NCI-H146 (cell line): ENCODE measurements at places on chromosomes 12 and 14.

DNA sequence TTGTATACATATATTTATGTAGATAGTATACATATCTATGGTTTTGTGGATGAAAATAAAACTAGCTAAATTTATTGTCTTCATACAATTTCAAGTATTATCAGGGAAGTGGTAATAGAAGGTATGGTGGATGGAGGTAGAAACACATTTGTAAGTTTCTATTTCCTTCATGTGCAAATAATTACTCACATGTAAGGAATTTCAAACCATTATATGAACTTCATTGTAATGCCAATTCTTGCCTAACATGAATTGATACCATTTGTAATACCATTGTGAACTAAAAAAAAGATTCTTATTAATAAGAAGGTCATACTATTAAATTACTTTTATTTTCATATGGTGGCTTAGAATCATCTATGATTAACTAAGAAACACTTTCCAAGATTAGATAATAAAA is 20.1 kb upstream of the PPFIA2 start:
- no peak for DNase-seq

- DNase-seq = no peak
Measured at GRCh38 chr14:35643513-35643912, 109.5 kb downstream of the INSM2 start.

DNA sequence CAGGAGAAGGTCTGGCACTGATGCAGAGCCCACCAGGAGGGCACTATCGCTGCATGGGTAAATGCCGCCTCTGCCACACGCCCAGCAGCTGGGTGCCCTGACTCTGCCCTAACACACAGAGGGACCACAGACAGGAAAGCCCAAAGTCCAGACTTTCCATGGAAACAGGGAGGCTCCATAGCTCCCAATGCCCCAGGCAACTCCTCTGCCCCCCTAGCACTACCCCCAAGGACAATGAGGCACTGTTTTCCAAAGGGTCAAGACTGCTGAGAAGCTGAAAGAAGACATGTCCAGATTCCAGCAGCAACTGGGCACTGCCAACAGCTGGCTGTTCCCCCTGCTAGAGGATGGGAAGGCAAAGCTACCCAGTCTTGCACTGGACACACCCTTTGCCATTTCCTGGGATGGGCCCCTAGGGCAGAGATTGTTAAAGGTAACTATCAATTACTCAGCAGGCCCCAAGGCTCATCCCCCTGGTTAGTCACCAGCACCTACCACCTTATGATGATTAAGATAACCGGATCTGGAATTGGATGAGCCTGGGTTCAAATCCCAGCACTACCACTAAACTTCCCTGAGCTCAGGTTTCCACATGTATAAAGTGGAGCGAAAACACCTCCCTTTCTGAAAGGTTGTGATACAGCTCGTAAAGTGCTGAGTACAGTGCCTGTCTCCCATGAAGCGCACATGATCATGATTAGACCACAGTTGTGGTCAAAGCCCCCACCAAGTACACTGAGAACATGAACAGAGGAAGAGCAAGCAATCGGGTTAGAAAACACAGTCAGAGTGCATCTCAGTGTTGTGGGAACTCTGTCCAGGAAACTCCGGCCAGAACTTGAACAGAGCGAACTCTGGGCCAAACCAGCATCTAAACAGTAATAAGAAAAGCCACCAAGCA is 3.3 kb downstream of the PXN start:
- no peak for DNase-seq

DNA sequence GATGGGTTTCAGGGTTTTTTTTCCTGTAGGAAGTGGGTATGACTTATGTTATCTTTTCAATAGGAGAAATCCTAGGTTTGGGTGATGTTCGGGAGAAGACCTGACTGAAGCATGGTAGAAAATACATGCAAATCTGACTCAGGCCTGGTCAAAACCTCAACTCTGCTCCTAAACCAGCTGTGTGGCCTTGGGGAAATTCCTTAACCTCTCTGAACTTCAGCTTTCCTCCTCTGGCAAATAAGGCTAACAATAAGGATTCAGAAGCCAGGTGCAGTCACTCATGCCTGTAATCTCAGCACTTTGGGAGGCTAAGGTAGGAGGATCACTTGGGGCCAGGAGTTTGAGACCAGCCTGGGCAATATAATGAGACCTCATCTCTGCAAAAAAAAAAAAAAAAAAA is 148.5 kb downstream of the PHETA1 start:
- DNase-seq = no peak

GRCh38 chr12:56808954-56809353 is 45.8 kb downstream of the HSD17B6 start:
- no peak for DNase-seq

DNA sequence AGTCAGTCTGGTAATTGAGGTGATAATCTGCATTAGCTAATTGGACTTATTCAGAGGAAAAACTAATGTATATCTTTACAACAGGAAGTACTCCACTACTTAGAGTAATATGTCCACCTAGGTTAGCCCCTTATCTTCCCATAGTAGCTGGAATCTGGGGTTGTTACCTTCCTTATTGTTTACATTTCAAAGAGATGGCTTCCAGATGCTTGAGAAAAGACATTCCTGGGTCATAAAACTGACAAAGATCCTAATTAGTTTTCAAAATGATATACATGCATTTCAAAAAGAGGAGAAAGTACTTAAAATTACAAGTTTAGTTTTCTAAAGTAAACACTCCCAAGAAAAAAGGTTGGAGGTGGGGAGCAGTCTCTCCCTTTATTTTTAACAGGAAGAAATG is 78.1 kb downstream of the RPL10L start:
- no peak for DNase-seq

DNA sequence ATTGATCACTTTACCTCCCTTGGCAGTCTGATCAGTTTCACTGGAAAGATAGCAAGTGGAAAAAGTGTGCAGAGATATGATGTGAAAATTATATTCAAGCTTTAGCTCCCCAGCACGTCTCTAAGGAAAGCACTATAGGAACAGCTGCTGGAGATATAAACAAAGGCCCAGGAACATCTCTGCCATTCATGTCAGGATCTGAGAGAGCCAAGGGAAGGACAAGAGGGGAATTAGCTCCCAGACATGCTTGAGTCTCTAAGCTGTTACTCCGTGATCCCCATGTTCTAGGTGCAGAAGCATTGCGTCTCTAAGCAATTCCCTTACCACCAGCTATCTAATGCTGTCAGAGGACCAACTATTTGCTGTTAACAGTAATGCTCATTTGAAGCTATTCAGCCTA is 700.2 kb downstream of the DIO2 start:
- no peak for DNase-seq

DNA sequence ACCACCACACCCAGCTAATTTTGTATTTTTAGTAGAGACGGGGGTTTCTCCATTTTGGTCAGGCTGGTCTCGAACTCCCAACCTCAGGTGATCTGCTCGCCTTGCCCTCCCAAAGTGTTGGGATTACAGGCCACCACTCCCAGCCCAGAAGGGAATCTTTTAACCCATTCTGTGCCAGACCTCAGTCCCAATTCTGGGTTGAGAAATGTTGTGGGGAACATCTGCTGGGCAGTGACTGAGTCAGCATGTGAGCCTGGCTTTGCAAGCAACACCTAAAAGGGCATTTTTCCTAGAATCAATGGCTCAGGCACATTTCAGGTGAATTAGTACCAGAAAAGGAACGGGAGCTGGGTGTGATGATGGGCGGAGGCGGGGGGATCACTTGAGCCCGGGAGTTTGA is 7.6 kb upstream of the SPATS2 start:
- DNase-seq = no peak

DNA sequence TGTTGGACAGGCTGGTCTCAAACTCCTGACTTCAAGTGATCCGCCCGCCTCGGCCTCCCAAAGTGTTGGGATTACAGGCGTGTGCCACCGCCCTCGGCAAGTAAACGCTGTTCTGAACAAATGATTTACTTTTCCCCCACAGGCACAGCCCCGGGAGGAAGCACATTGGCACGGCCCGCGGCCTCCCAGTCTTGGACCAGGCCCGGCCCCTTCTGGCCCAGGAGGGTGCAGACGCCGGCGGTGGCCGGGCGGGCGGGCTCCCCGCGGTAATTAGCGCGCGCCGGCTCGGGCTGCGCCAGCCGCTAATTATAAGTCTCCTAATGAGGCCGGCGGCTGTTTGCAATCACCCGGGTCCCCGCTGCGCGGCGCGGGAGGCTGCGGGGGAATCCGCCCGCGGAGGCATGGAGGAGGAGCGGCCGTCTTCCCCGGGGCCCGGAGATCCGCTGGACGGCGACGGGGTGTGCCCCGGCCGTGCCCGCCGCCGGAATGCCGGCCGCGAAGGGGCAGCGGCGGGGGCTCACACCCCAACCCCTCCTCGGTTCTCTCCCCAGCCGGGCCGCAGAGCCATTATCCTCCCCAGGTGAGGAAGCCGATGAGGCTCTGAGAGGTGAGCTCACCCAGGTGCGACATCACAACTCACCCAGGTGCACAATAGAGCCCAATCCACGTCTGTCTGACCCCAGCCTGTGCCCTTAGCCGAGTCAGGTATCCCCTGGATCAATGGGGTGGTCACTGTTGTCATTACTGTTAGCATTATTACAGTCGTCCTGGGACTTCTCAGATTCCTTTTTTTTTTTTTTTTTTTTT is 3.3 kb upstream of the POP5 start:
- DNase-seq = peak; percentile 69

GRCh38 chr14:44353805-44354204 is 153.3 kb downstream of the FSCB start:
- DNase-seq = no peak

GRCh38 chr14:88044444-88044758 is 39.5 kb downstream of the GPR65 start:
- DNase-seq = no peak

GRCh38 chr12:108271951-108272872 is 66.9 kb downstream of the CMKLR1 start:
- DNase-seq = no peak

DNA sequence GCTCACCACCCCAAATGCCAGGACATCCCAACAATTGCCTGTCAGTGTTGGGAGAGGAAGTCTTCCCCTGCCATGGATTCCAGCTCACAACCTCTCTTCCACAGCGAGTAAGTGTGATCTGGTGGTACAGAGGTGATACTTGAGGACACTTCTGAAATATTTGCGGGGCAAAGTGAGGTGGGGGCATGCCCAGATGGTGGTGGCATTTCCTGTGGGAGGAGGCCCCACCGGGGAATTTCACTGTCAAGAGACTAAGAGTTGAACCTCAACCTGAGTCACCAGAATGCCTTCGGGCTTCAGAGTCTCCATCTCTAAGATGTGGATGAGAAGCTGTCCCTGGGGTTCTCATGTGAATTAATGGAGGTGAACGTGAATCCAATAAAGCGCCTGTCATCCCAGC is 122.3 kb upstream of the RFLNA start:
- no peak for DNase-seq

DNA sequence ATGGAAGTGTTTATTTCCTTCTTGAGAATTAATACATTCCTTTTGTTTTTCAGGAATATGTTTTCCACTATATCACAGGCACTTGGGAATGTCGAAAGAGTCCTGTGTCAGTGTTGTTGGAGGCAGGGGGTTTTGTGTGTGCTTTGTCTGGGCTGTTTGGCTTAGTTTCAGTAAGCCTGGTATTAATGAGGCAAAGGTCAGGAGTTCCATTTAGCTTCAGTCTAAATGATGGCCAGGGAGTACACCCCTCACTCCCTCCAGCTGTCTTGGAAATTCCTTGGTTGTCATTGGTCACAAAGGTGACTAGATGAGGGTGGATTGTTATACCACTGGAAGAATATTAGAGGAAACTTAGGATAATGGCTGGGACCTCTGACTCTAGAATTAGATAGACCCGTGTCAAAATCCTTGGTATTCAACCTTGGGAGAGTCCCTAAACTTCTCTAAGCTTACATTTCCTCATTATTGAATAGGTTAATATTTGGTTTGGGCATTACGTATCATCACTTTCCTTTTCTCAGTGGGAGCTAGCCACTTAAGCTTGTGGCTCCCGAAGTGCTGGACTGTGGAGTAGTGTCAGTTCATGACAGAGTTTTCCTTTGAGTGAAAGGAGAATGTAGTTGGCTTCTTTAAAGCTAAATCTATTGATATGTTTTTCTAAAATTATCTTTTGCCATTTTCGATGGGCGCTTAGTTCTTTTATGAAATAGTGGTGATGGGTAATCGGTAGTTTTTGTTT is 5.2 kb downstream of the FRS2 start:
- no peak for DNase-seq

DNA sequence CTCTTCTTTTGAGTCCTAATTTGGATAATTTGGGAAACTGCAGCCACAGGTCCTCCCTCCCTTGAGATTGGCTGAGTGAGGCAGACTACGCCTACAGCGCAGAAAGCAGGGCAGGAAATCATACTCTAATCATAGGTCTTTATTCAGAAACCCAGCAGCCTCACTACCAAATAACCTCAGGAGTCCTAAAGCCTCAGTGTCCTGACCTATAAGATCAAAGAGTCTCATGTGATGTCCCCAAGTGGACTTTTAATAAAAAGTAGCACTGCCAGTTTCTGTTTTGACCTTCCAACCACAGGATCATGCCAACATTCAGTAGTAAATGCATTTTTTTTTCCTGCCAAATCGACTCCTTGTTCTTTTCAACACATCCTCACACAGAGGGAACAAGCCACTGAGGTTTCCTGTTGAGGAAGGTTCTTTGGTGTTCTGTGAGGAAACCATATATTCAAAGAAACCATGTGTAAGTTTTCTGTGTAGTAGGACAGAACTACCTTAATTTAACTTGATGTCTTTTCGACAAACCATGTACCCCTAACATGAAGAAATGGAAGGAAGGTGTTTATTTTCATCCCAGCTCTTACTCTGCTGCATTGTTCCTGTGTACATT is 72.2 kb downstream of the VCPKMT start:
- no peak for DNase-seq

DNA sequence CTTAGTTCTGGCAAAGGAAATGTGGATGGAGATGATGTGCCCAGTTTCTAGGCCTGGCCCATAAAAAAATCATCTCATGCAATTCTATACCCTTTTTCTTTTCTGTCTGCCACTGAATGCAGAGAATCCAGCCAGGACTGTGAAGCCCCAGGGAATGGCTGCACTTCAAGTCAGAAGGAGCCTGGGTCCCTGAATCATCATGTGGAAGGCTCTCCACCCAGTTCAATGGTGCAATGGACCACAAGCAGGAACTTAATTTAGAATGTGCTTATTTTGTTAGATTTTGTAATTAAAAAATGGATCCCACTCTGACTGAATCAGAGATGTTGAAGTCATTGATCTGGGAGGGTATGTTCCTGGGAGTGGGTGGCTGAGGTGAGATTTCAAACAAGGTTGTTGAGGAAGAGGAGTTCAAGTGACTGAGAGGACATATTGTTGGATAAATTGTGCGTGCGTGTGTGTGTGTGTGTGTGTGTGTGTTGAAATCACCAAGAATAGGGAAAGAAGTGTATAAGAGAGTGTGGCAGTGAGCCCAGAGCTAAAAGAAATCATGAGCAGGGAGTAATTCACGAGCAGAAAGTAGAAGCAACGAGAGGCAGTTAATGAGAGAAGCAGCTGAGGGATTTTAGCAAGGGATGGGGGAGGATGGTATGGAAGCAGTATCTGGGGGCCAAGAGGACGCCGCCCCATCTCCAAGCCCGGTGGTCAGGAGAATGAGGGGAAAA is 125.4 kb downstream of the TMX1 start:
- DNase-seq = no peak

GRCh38 chr12:459430-460258 is at the start of gene B4GALNT3:
Gene B4GALNT3 (plus strand): TSS chr12:459939. CDS start chr12:460377, 438 bp downstream.
- peak; percentile 87 for DNase-seq

- DNase-seq = no peak
Measured at GRCh38 chr12:29562110-29562804, 64.8 kb upstream of the OVCH1 start.

- no peak for DNase-seq
Measured at GRCh38 chr12:102343361-102344121, 136.8 kb downstream of the IGF1 start.
